Thoracic aorta endothelial cell (primary cell): ENCODE measurements at places on chromosomes 5 and 9. TPM values are rescaled to one million over a fixed set of nuclear protein-coding genes. Genes with fewer than 3 reads are reported as not detected.

The GABRA1 gene
- not detected in 2 replicates for total RNA-seq

The MAN1B1 gene
- 45.7 and 53.3 TPM in 2 replicates for total RNA-seq

The NR2F1-AS1 gene
- 19.1 and 21.5 TPM in 2 replicates for total RNA-seq

The SMIM15 gene
- total RNA-seq: 48.7 and 72.1 TPM in 2 replicates

The TLR4 gene
- total RNA-seq: 139 and 141 TPM in 2 replicates

The PCDHGA6 gene
- 2.1 and 2.9 TPM in 2 replicates for total RNA-seq

The ANKRD34B gene
- total RNA-seq: not detected in 2 replicates

The AJM1 gene
- 0.66 and 0.72 TPM in 2 replicates for total RNA-seq

The ZFP37 gene
- 1.1 and 1.6 TPM in 2 replicates for total RNA-seq

The GRAMD2B gene
- 3.4 and 3.5 TPM in 2 replicates for total RNA-seq

The LAMC3 gene
- total RNA-seq: 0.13 and 0.22 TPM in 2 replicates

The PAX5 gene
- not detected in 2 replicates for total RNA-seq

The ANKRD20A1 gene
- total RNA-seq: 6.6 and 8.1 TPM in 2 replicates

The ALDOB gene
- not detected in 2 replicates for total RNA-seq

The SVEP1 gene
- total RNA-seq: 0.13 and 0.14 TPM in 2 replicates

The RNF20 gene
- 24.3 and 25.7 TPM in 2 replicates for total RNA-seq

The HMGCR gene
- total RNA-seq: 111 and 144 TPM in 2 replicates

The PCDHA9 gene
- under 0.01 and 0.07 TPM in 2 replicates for total RNA-seq

The NPR3 gene
- 0.13 and 0.14 TPM in 2 replicates for total RNA-seq

The CANX gene
- 932 and 988 TPM in 2 replicates for total RNA-seq

The PTGS1 gene
- 0.43 and 39.4 TPM in 2 replicates for total RNA-seq

The SOHLH1 gene
- not detected in 2 replicates for total RNA-seq

The C9orf153 gene
- total RNA-seq: 0.22 and 0.27 TPM in 2 replicates
